ENCODE measurements at places on chromosomes 13 and 19. TPM values are rescaled to one million over a fixed set of nuclear protein-coding genes. Genes with fewer than 3 reads are reported as not detected.

GRCh38 chr13:50189450-50189849 is 174.2 kb downstream of the KCNRG start:
- DNase-seq = no peak

DNA sequence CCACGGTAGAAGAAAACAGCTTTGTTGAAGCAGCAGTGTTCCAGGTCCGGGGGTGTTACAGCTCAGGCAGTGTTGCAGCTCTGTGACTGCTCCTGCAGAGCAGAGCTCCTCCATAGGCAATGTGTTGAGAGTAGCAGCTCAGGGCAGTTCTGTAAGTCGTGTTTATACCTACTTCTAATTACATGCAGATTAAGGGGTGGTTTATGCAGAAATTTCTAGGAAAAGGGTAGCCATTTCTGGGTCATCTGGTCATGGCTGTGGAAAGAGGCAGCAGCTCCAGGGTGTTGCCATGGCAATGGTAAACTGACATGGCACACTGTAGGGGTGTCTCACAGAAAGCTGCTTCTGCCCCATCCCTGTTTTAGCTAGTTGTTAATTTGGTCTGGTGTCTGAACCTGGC is 316.4 kb downstream of the GPC5 start:
- no peak for DNase-seq

DNA sequence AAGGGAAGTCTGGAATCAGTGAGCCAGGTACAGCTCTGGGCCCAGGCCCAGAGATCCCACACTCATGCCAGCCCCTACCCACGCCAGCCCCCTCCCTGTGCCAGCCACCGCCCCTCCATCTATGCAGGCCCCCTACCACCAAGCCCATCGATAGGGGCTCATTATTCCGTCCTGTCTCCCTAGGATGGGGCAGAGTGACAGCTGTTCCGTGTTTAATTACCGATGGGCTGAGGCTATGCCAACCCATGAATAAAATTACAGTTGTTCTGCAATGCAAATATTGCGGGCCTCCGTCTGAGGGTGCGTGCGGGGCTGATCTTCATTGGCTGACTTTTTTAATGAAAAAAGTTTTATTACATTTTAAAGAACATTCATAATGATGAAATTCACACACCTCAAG is 35.6 kb upstream of the PEPD start:
- DNase-seq = peak; percentile 37

DNA sequence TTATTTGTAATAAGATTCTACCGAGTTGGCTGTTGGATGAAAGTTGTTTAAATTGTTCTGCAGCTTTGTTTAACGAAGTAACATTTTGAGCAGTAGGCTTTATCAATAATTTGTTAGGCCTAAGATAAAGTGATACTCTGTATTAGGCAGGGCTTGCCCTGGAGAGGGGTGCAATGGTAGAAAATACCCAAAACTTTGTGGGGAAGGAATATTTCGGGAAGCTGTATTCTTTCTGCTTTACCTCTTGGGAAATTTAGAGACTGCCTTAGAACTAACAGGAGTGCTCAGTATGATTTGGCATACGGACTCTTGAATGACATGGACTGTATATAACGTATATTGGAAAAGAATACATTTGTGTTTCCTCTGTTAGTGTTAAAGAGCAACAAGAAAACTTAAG is 2.5 kb downstream of the PDS5B start:
- DNase-seq = no peak

DNA sequence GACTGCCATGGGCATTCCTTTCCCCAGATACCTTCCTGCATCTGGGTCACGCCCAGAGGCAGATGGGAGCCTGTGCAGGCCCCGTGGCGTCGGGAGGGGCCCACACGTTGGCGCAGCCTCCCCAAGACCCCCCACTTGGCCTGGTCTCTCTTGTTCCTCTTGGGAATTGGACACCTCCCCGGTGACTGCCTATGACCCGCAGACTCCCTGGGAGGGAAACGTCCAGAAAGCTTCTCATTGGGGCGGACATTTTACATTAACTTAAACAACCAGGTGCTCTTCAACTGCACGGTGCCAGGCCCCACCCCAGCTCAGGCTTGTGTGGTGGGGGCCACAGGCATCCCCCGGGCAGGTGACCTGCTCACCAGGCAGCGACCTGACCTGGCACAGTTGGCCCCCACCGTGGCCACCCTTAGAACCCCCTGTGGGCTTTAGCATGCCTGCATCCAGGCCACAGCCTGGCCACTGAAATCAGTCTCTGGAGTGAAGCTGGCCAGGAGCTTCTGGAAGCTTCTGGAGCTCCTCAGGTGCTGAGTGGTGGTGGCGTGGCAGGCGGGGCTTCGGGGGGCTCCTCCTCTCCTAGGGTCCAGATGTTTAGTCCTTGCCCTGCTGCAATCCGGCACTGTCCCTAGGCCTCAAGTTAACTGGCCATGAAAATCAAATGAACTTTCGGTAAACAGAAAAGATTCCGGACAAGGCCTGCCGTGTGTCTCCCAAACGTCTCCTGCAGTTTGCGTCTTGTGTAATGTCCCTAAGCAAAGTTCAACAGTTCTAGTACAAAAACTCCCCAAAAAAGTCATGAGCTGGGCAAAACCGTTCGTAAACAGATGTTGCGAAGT is 8.5 kb upstream of the PROZ start:
- no peak for DNase-seq

GRCh38 chr13:99085808-99086266 is 108.0 kb upstream of the DOCK9 start:
- DNase-seq = no peak

GRCh38 chr13:93118081-93118615 is 108.5 kb upstream of the GPC6 start:
- DNase-seq = no peak

DNA sequence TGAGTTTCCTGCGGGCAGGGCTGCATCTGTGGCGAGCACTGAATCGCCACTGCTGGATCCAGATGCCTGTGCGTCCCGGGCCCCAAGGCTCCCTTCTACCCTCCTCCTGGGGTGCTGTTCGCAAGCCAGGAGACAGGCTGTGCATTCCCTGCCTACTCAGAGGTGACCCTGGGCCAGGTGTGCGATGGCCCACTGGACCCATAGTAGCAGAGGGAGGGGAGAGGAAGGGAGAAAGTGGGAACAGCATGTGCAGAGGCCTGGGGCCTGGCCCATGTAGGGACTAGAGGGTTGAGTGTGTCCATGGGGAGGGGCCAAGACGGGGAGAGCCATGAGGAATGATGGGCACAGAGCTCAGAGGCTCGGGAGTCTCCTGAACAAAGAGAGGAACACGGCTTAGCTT is 27.3 kb downstream of the CARM1 start:
- DNase-seq = no peak

GRCh38 chr19:55085923-55086715 is 10.4 kb downstream of the EPS8L1 start:
- no peak for DNase-seq

DNA sequence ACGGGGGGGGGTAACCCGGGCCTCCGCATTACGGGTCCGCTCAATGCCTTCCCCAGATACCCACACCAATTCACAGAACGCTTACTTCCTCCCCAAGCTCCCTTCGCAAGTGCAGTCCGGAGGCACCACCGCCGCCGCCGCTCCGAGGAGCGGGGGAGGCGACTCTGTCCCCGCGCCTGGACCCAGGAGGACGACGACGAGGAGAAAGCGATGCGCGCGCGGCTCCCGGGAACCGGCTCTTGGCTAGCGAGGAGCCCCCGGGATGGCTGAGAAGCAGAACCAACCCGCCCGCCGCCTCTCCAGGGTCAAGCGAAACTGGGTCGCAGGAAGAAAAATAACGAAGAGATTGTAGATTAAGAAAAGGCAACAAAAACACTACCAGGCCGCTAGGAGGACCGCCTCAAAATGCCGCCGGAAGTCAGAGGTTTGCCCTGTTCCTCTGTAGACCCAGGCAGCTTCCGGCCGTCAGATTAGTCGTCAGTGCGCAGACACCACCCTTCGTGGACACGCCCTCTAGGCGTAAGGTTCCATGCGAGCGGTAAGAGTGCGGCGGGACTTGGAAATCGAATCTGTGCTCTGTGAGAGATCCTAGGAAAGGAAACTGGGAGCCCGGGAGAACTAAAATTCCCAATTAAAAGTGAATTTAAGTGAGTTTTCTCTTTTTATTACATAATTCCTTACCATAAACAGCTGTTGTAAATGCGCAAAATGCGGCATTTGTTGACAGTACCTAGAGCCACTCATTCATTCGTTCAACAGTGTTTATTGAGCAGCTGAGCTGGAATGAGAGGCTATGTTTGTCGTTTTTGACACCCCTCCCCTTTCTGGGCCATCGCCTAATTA is at the start of gene ZC3H13:
TSS of gene ZC3H13 (minus strand) at position 428 of the 843 bp plus-strand sequence. CDS start 7,239 bp downstream, outside the sequence.
- DNase-seq = peak; percentile 97

- peak; percentile 72 for DNase-seq
These were observed 44.5 kb downstream of the TMEM255B start for GRCh38 chr13:113803409-113804016.

- no peak for DNase-seq
These were observed 401.6 kb upstream of the ZNF507 start for GRCh38 chr19:31943778-31944177.

- no peak for DNase-seq
These were observed 241.9 kb downstream of the ABCC4 start for GRCh38 chr13:95059306-95059705.

DNA sequence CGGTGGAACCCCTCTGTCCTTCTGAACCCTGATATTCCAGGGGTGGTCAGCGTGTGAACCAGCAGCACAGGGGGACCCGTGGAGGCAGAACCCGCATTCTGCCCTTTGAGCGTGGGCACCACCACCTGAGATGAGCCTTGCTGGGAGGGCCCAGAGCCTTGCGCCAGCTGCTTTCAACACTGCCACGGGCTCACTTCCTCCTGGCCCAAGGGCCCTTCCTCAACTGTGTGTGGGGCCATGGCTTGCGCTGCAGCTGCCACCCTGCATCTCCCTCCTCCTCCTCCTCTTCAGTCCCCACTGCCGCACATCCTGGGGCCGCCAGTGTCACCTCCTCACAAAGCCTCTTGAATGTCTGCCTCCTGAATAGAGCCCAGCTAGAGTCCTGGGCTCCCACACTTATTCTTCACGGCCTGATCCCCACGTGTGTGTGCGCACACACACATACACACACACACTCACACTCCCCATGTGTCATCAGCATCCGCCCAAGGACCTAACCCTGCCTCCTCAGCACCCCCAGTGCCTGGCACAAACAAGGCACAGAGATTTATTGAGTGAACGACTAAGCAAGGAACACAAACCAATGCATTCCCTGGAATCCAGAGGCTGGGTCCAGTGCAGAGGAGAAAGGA is 26.9 kb upstream of the TMEM160 start:
- peak; percentile 87 for DNase-seq

DNA sequence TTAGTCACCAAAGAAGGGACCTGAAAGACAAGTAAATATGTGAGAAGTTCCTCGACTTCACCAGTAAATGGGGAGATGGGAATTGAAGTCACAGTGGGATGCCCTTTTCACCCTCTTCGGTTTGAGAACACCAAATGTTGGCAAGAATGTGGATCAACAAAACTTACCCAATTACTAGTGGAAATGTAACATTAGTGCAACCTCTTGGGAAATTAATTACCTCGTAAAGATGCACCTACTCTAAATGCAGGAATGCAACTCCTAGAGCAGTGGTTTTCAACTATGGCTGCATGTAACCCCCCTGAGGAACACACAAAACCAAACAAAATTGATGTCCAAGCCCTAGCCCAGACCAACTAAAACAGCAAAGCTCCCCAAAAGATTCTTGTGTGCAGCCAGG is 78.1 kb downstream of the LNX2 start:
- no peak for DNase-seq

DNA sequence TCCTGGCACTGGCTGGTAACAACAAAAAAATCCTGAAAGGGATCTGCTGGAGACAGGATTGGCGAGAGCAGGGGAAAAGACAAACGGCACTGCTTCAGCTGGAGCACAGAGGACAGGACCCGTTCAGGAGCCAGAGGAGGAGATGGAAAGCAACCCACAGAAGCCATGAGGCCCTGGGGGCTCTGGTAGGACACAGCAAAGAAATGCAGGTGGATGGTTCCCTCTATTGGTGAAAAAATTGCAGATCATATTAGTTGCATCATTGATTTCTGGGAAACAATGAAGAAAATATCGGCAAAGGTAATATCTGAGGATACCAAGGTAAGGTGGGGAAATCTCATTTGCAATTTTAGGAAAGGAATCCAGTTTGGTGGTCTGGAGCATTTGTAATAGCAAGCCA is 25.7 kb upstream of the TPP2 start:
- DNase-seq = no peak

GRCh38 chr19:13499692-13500091 is 6.6 kb downstream of the CACNA1A start:
- DNase-seq = no peak

- no peak for DNase-seq
These were observed 5.0 kb downstream of the PTOV1 start for GRCh38 chr19:49855676-49856573.

GRCh38 chr13:24187185-24187584 is 26.7 kb downstream of the SPATA13 start:
- no peak for DNase-seq

DNA sequence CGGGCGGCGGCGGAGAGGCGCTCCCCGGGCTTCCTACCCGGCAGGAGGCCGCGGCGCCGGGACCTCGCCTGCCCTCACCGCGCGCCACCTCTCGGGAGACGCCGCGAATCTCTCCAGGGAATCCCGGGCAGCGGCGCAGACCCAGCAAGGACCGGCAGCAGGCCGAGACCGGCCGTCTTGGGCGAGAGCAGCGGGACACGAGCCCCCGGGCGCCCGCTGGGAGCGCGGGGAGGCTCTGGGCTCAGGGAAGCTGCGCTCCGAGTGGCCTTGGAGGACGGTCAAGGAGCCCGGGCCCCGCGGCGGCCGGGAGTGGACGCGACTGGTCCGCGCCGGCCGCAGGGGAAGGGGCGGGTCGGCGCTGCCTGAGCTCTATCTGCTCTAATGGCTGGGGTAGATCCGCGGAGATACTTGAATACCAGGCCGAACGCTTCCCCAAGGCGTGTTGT is 14.7 kb downstream of the CDX2 start:
- peak; percentile 80 for DNase-seq

DNA sequence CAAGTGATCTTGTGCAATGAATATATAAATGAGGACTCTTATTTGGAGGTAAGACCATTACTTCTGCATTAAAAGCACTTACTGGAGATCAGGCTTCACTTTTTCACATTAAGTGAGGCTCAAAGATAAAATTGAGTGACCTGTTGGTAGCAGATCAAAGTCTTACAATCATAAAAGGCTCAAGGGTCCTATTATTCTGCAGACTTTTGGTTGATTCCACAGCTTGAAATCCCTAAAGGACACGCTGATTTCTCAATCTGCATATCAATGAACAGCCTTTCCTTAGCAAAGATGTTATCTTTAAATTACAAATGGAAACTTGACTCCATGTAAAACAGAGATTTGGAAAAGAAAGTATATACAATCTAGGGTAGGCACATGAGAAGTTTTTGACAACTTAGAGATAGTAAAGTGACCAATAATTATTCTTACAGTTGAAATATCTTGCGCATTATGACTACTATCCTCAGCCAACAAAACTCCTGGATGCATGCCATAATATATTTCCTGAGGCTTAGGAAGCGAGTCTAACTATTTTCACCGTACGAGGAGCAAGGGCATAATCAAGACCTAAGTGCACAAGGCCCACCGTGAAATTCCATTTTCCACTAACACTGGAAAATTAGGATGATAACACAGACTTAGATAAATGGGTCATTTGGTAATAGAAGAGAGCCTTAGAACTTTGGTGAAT is 640.7 kb downstream of the LIG4 start:
- no peak for DNase-seq

GRCh38 chr19:46198756-46199155 is 30.8 kb upstream of the IGFL1 start:
- no peak for DNase-seq

ZNF728 gene
- total RNA-seq = 3.9 TPM

MBD3L2 gene
- total RNA-seq = not detected

SHISA2 gene
- 1.2 TPM for total RNA-seq

CEACAM3 gene
- total RNA-seq = 0.93 TPM

IGSF23 gene
- total RNA-seq = not detected

MZF1 gene
- 10.0 TPM for total RNA-seq

ZNF433 gene
- total RNA-seq = 3.9 TPM

FUT1 gene
- 2.1 TPM for total RNA-seq

MYBPC2 gene
- not detected for total RNA-seq

ZNF66 gene
- total RNA-seq = 5.2 TPM
